Chondrocyte (in vitro differentiated cells): ENCODE measurements at places on chromosomes 13 and 19.

DNA sequence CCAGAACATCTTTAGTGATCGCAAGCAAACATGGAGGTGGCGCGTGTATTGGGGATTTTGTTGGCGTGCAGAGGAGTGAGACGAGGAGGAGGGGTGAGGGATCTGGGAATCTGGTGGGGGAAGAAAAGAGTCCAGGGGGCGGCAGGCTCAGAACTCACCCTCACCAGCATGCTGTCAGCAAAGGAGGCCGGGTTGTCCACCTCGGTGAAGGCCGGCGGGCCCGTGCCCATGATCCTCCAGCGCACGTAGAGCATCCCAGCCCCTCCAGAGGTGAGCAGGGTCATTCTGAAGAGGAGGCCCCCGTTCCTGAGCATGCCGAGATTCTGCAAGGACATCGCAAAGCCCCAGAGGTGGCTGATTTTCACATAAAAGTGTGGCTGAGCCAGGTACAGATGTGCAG is 37.2 kb downstream of the TMTC4 start:
- no peak for DNase-seq

- DNase-seq, result no peak
These were observed 135.1 kb upstream of the FRY start for GRCh38 chr13:31896427-31896826.

- DNase-seq, result no peak
These were observed 2.0 kb downstream of the SPART start for GRCh38 chr13:36344173-36344572.

DNA sequence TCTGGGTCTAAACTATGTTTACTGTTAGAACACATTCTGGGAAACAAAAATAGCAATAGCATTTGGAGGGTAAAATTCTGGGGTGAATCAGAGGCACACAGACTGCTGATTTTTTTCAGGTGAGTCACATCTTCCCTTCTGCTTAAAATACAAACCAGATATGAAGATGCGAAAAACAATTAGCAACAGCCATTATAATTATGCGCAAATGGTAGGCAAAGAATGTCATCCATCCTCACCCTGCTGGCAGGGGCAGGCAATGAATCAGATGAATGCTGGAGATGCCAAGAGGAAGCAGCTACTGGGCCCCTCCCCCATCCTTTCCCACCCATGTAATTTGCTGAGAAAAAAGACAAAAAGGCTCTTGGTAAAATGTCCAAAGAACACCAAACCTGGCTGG is 282.9 kb downstream of the KLF5 start:
- DNase-seq, result no peak

- no peak for DNase-seq
These were observed 511.7 kb downstream of the SLITRK6 start for GRCh38 chr13:85287528-85287927.

DNA sequence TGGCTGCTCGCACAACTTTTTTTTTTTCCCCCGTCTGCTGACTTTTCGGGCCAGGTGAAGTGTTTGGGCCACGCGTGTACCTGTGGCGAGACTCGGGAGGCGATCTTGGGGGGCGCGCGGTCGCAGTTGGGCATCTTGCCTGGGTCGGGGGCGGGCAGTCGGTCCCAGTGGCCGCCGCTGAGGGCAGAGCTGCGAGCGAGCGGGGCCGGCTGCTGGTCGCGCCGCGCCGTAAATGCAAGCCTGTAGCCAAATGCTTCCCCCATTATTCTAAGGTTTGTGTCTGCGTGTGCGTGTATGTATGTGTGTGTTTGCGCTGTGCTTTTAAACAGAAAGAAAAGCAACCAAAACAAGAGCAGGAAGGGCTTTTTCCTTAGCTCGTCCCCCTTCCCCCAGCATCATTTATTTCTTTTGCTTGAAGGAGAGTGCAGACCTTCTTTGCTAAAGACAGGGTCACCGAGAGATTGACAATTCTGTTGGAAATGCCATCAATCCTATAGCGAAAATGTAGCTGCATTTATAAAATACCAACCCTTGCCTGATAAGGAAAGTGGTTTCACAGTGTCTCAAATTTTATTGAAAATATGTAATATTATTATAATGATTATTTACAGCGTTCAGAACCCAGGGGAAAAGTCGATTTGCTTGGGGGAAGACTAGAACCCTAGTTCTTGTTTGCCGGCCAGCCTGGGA is 143.2 kb upstream of the ZNF536 start:
- DNase-seq, result no peak

GRCh38 chr13:112986946-112987681 is 18.1 kb downstream of the MCF2L start:
- no peak for DNase-seq

- DNase-seq, result no peak
These were observed 123.2 kb upstream of the SPACA7 start for GRCh38 chr13:112252804-112253590.

DNA sequence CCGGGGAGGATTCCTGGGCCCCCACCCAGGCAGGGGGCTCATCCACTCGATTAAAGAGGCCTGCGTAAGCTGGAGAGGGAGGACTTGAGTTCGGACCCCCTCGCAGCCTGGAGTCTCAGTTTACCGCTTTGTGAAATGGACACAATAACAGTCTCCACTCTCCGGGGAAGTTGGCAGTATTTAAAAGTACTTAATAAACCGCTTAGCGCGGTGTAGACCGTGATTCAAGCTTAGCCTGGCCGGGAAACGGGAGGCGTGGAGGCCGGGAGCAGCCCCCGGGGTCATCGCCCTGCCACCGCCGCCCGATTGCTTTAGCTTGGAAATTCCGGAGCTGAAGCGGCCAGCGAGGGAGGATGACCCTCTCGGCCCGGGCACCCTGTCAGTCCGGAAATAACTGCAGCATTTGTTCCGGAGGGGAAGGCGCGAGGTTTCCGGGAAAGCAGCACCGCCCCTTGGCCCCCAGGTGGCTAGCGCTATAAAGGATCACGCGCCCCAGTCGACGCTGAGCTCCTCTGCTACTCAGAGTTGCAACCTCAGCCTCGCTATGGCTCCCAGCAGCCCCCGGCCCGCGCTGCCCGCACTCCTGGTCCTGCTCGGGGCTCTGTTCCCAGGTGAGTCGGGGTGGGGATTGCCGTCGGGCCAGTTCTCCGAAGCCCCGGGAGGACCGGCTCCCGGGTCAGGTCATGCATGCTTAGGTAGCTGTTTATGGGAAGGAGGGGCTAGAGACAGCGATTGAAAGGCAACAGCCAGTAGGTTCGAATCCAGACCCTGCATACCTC is at the start of gene ICAM1:
Gene ICAM1 (plus strand): TSS at position 505 of the 779 bp plus-strand sequence. CDS start 40 bp downstream, at position 545.
- DNase-seq, result no peak

DNA sequence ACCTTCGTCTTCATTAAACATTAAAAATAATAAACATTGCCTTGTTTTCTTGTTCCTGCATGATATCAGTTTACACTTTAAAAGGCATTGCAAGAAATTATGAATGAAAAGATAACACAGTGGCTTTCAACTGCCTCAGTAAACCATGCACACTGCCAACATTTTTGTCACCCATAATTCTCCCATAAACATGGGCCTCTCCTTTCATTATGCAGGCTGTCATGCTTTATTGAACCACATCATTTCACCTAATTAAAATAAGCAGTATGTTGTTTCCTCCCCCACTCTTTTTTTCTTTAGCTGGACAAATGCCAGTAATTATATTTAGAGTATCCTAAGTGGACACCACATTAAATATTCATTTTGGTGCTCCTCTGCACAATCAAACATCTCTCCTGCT is 1566.5 kb upstream of the SLC10A2 start:
- DNase-seq, result no peak

DNA sequence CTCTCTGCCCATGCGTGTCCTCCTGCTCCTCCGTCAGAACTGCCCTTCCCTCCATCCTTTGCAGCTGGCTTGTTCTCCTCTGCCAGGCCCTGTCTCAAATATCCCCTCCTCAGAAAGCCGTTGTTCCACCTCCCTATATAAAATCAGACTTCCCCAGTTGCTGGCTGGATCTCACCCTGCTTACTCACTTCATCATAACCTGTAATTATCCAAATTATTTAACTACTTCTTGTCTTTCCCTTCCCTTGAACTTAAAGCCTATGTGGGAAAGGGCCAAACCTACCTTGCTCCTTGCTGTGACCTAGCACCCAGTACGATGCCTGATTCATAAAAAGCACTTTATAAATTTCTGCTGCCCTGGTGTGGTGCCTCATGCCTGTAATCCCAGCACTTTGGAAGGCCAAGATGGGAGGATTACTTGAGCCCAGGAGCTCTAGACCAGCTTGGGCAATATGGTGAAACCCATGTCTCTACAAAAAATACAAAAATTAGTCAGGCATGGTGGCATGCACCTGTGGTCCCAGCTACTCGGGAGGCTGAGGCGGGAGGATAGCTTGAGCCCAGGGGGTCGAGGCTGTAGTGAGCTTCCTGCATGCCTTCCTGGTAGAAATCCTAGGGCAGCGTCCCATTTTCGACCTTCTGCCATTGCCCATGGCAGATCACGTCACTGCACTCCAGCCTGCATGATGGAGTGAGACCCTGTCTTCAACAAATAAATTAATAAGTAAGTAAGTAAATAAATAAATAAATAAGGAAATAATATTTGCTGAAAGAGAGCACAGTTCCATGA is 39.5 kb upstream of the ZNF536 start:
- no peak for DNase-seq

DNA sequence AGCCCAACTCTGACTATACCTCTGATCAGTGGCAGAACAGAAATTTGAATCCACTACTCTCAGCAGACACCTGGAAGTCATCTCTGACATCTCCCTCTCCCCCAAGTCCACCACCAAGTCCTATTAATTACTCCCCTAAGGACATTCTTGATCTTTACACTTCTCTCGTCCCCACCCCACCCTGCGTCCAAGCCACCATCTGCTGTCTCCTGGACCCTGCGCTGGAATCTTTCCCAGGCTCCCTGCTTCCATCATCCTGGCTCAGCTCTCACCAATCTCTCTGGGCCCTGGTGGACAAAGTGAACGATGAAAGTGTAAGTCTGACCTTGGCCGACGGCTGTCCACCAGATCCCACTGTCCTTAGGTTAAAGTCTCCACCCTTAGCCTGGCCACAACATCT is 145.6 kb upstream of the GJB6 start:
- no peak for DNase-seq

DNA sequence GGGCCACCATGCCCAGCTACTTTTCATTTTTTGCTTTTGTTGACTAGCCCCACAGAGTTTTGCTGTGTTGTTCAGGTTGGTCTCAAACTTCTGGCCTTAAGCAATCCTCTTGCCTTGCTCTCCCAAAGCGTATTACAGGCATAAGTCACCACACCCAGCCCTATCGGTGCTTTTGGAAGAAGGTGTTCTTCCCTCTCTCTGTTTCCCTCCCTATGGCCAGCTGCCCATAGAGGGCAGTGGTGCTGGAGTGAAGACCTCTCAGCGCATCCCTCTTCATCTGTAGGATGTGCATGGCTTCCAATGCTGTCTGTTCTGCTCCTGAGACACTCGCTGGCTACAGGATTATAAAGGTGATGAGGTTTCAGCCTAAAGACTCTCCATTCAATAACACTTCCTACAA is 1.3 kb upstream of the CD22 start:
- DNase-seq, result no peak

GRCh38 chr13:24068472-24068871 is 92.0 kb upstream of the SPATA13 start:
- no peak for DNase-seq

- DNase-seq, result no peak
These were observed 5.1 kb downstream of the ZSWIM9 start for GRCh38 chr19:48175578-48175977.

- DNase-seq, result no peak
These were observed 26.2 kb downstream of the SLC8A2 start for GRCh38 chr19:47445527-47445926.

GRCh38 chr19:16370641-16371391 is 46.2 kb downstream of the KLF2 start:
- DNase-seq, result peak; percentile 57

GRCh38 chr19:1767464-1767933 is 14.2 kb downstream of the ONECUT3 start:
- no peak for DNase-seq

DNA sequence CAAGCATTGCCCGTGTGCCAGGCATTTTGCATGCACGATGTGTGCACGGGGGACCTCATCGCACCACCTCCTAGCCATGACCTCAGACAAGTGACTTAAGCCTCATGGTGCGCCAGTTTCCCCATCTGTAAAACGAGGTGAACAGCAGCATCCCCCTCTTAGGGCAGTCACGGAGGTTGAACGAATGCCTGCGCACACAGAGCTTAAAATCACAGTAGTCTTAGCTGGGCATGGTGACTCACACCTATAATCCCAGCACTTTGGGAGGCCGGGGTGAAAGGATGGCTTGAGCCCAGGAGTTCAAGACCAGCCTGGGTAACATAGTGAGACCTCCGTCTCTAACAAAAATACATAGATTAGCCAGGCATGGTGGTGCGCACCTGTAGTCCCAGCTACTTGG is 48.6 kb downstream of the PIN1 start:
- no peak for DNase-seq

DNA sequence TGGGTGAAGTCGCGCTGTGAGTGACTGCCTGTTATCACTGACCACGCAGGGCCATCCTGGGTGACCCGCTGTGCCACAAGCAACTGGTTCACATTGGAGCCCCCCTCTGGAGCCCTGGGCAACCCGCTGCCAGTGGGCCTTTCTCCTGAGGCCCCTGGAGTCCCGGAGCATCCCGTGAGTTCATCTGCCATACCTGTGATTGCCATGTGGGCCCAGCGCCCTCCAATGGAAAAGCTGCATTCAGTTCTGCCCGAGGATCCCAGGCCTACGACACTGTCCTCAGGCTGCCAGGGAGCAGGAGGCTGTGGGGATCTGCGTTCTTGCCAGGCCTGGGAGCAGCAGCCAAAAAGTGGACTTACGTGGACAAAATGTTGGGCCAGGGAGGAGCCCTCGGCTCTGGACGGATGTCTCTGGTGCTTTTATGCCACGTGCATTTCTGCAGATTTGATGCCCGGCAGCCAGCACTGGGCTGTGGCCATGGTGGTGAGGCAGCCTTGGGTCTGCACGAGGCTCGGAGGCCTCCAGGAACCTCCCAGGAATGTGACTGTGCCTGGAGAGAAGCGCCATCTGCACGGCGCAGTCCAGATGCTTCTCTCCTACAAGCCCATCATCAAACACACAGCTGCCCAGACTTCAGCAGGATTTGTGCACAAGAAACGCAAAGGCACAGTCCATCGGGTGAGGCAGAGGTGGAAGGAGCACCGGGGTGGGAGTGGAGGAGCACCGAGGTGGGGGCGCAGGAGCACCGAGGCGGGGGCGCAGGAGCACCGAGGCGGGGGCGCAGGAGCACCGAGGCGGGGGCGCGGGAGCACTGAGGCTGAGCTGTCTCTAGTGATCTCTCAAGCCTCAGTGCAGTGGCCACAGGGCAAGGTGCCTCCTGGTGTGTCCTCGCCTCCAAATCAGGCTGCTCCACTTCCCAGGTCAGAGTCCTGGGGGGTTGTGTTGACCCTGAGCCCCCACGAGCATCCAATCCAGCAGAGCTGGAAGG is 44.0 kb downstream of the C13orf46 start:
- DNase-seq, result peak; percentile 78

GRCh38 chr13:95752677-95753076 is 75.7 kb downstream of the DNAJC3 start:
- no peak for DNase-seq

GRCh38 chr13:27273658-27274425 is 3.2 kb downstream of the RASL11A start:
- no peak for DNase-seq

DNA sequence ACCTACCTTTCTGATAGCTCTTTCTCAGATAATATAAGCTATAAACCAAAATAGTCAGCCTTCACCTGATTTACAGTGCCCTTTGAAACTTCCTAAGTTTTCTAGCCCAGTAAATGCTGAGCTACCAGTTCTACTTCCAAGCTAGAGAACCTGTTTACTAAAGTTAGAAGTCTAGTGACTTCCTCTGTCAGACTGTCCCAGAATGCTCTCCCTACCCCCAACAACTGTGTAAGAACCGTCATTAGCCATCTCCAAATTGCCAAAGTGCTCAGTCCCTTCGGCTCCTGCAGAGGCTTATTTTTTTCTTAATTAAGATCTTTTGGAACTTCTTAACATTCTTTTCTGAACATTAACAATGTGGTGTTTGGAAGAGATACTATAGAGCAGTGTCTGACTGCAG is 3.2 kb upstream of the ABCC4 start:
- no peak for DNase-seq
